ENCODE measurements at places on chromosomes 1 and 21.
A peak's percentile ranks its signal among the peaks of the same experiment; 100 is the strongest.

- peak; percentile 62 for DNase-seq
Measured at GRCh38 chr1:205440476-205441317, 15.1 kb downstream of the BLACAT1 start.

GRCh38 chr1:90864681-90865080 lies 147.6 kb upstream of the BARHL2 start:
- no peak for DNase-seq

DNA sequence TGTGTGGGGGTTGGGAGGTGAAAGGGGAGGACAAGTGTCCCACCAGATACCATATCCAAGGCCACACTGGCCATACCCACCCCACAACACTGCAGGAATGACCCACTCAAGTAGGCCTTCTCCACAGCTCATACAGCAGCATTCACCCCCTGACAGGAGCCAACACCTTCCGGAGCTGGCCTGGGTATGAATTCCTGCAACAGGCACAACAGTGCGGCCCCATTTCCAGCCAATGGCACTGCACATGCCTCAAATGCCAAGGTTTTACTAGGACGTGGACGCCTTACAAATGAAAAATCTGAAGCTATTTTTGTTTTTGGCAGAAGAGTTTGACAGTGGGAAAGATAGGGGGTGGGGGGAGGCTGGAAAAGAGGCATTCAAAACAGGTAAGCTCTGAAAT lies 2.0 kb downstream of the KCND3 start:
- DNase-seq = no peak

DNA sequence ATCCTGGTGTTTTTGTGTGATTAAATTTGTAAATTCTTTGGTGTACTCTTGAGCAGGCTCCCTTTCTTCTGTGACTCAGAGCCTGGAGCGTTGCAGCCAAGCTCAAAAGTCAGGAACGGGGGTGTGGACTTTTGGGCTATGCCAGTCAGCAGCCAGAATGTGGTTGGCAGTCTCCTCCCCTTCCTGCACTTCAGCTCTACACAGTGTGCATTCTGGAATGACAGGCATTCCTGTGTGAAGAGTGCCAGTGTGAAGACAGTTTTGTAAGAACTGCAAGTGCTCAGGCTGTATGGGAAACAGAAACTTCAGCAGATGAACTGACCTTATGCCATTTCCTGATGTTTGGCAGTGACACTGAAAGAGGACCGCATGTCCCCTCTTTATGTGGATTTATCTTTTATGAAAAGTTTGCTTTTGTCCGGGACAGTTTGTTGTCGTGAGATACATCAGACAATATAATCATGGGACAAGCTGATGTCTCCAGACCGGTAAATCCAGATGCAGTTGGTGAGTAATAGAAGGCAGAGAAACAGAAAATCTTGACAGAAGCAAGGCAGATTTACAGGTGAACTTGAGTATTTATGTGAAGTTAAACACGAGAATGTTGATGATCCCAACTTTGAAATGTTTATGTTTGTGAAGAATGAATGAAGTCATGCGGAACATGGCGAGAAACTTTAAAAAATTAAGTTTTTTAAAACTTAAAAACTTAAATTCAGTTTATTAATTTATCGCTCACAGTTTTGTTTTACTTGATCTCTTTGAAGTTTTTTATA lies 67.7 kb upstream of the RCC1 start:
- DNase-seq = no peak

DNA sequence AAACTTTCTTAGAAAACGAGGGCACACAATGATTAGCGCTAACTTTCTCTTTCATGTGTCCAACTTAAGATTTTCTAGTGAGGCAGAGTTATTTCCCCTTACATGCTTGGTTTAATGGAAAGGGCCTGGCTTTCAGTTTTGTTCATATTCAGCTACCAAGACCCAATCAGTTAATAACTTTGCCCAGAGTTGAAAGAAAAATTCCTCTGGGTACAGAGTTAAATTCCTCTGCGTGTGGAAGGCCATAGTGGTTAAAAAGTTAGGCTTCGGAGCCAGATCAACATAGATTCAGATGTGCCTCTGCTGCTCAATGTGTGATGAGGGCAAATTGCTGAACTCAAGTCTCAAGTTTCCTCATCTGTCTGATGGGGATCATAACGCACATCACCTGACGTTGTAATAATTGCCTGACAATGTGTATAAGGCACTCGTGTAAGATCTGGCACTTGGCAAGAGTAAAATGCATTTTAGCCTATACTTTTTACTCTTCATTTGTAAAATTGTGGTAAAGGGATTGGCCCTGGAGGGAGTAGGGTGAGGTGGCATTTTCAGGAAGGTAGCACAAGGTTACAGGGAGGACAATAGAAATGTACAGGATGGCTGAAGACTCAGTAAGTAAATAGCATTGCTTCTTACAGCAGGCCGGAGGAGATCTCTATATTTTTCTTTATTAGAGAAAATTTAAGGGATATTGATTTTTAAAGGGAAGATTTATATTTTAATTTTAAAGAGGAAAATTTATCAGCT lies 103.4 kb downstream of the ROR1 start:
- DNase-seq = no peak

- no peak for DNase-seq
Measured at GRCh38 chr1:177950506-177950905, 19.4 kb downstream of the SEC16B start.

- no peak for DNase-seq
Measured at GRCh38 chr1:234858722-234859121, 248.7 kb upstream of the IRF2BP2 start.

Measured in activated CD4-positive, alpha-beta T cell treated with anti-CD3 and anti-CD28 coated beads, Interleukin-2, amount 50 U/mL, for 1 hour (primary cell).